ENCODE measurements at places on chromosomes 5 and 9.

GRCh38 chr9:138045541-138046490, 168.2 kb downstream of the CACNA1B start:
- DNase-seq, result no peak

DNA sequence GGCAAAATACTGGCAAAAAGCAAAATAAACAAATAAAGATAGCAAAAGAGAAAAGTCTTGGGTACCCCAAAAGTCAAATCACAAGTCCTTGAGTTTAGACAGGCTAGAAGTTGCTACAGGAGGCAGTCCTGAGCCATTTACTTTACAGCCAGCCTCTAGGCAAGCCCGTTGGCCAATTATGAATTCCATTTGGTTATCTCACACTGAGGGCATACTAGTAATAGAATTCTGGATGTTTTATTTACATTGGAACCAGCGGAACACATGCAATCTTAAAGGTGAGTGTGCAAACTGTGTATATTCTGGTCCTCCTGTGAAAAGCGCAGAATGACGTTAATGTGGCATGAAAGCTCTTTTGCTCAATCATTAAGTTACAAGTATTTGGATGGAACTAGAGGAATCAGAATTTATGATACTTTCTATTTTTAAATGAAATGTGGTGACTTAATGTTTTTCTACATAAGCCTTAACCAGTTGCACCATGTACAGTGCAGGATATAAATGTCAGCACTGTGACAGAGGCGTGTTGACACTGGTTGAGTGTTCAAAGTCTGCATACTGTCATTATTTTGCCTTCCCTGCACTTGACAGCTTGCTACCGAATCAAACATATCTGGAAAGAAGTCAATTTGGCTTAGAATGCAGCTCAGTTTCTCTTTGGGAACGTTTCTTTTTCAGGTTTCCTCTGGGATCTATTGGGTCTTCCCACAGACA, 7.9 kb downstream of the GDNF start:
- DNase-seq, result no peak

- no peak for DNase-seq
Measured at GRCh38 chr9:130535818-130536521, 43.4 kb upstream of the FUBP3 start.

- DNase-seq, result no peak
Measured at GRCh38 chr5:146368137-146368536, 29.5 kb downstream of the POU4F3 start.

DNA sequence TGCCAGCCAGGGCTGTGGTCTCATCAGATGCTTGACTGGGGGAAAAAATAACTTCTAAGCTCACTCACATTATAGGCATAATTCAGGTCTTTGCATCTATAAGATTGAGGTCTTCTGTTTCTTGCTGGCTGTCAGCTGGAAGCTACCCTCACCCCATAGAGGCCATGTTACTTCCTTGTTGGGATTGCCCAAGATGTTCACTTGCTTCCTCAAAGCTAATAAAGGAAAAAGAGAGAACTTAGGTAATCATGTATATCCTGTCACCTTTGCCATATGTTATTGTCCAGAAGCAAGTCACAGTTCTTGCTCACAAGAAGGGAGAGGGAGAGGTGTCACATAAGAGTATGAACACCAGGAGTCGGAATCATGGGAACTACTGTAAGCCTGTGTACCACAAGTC, 38.7 kb upstream of the ANKRD34B start:
- no peak for DNase-seq

DNA sequence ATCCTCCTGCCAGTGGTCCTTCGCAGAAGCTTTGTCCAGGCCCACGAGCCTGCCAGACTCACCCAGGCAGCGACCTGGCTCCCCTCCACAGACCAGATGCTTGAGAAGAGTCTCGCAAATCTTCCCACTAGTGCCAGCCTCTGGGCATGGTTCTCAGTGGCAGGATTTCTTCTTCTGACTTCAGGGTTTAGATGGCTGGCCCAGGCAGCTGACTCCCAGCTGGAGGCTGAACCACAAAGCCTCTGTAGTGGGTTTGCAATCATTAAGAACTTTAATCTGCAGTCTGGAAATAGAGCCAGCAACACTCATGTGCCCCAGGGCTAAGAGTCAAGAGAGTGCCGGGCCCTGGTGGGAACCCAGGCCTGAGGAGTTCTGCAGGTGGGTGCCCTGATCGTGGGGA, 90.6 kb upstream of the ICE1 start:
- no peak for DNase-seq

DNA sequence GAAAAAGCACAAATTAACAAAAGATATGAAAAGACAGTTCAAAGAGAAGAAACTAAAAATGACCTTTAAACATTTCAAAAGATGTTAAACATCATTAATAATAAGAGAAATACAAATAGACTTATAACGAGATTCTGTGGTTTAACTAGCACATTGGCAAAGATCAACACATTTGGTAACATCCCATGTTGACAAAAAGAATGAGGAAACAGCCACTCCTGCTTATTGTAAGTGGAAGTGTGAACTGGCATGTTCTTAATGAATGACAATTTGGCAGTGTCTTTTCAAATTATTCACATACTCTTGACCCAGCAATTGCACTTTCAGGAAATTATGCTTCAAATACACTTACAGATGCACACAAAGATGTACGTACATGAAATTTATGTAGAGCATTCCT, 176.3 kb downstream of the TLE1 start:
- DNase-seq, result no peak

DNA sequence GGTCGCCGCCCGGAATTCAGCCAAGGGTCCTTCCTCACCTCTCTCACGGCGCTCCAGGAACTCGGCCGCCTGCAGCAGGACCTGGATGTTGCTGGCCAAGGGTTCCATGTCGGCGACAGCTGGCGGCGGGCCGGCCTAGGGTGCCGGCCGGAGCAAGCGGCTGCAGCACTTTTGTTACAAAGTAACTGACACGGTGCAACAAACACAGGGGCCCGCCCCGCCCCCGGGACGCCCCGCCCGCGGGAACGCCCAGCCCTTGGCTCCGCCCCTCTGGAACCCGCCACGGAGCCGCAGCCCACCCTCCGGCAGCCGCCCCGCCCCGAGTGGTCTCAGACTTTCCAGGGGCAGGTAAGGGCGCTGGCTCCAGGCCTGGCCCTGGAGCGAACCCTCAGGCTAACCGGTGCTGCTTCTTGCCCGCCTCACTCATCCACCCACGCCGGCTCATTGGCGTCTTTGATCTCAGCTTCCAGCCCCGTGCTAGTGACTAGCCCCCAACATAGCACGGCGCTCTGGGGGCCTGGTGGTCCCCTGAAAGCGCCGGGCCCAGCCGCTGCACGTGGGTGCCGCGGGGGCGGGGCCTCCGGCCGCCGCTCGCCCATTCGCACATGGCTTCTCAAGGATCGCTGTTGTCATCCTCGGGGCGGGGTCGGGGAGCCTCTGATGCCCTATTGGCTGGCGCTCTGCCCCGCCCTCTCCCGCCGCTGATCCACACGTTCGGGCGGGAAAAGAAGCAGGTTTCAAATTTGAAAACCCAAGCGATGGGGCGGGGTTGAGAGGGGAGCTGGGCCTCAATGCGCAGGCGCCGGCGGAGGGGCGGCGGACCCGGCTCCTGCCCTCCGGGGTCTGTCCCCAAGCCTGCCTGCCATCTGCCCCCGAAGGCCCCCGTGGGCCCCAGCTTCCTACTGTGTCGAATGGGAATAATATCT, at the start of gene MXD3:
MXD3 (minus strand) TSS at position 176 of the 926 bp plus-strand sequence; CDS start at position 108, 68 bp downstream.
- peak; percentile 90 for DNase-seq

DNA sequence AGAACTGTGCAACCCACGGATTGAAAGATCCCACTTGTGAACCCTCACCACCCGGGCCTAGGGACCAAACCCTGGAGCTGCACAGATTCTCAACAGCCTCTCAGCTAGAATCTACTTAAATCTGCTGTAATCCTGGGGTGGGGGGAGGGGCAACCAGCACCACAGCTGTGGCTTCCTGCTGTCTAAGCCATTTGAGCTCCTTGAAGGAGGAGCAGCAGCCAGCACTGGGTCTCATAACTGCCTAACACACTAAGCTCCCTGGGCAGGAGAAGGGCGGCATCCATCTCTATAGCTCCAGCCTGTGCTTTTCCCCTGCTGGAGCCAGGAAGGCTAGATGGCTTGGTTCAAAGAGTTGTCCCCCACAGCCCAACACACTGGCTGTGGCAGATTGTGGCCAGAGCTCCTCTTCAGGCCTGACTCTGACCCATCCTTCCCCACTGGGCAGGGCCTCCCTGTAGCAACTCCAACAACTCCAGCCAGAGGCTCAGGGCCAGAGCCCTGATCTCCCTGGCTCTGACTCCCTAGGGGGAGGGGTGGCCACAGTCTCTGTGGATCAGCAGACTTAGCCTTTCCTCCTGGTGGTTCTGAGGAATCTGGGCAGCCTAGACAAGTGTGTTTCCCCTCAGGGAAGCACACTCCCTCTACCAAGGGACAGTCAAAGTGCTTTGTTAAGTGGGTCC, 72.0 kb upstream of the C9orf72 start:
- DNase-seq, result no peak

DNA sequence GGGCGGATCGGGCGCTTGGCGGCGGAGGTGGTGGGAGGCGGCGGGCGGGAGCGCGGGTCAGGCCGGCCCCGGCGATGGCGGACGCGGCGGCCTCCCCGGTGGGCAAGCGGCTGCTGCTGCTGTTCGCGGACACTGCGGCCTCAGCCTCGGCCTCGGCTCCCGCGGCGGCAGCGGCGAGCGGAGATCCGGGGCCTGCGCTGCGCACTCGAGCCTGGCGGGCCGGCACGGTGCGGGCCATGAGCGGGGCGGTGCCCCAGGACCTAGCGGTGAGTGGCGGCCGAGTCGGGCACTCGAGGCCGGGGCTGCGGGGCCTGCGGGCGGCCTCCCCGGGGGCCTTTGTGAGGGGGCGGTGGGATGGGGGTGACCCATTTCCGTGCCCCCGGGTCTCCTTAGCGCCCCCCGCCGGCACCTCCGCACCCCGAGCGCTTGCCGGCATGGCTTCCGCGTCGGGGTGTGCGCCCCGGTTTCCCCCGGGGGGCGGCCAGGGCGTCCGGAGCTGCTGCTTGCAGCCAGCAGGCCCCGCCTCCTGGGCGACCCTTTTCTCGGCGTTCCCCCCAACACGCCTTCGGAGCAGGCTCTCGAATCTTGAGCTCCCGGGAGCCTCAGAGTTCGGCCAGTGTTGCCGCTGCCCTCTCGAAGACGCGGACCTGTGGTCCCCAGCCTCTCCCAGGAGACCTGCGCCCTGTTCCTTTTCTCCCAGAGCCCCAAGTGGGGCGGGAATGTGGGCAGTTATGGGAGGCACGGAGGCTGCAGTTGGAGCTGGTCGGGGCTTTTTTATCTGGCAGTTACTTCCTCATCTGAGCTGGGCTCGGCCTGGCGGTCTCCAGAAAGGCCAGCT, 456 bp downstream of the KDM3B start:
- DNase-seq, result peak; percentile 61

- no peak for DNase-seq
Measured at GRCh38 chr9:93652604-93653592, 76.5 kb downstream of the PHF2 start.

- no peak for DNase-seq
Measured at GRCh38 chr5:122882831-122883230, 37.4 kb downstream of the SNX24 start.

DNA sequence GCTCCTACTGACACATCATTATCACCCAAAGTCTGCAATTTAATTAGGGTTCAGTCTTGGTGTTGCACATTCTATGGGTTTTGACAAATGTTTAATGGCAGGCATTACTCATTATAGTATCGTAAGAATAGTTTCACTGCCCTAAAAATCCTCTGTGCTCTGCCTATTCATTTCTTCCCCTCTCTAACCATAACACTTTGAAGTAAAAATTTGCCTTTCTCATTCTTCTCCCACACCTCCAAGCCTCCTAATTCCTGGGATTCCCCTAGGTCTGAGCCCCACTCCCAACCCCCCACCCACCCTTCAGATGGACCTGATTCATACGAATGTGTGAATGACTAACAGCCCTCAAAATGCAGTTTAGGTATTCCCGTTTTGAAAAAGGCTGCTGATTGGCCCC, 18.4 kb downstream of the ENC1 start:
- no peak for DNase-seq

DNA sequence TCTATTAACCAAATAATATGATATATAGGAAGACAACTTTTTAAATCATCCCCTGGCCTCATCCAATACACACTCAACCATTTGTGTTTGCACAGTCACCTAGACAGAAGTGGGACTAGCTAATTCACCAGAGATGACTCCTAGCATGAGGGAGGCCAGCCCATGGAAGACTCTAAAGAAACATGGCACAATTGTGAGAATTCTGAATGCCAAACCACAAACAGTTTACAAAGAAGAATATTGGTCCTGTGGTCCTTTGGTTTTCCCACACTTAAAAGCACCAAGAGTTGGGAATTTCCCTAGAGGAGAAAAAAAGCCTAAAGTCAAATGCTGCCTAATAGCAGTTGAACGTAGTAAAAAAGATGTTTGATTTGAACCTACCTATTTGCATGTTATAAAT, 609.9 kb downstream of the ACTL7B start:
- no peak for DNase-seq

- DNase-seq, result no peak
Measured at GRCh38 chr9:135471791-135472640, 7.6 kb upstream of the PPP1R26 start.

- DNase-seq, result no peak
Measured at GRCh38 chr5:115351356-115352195, 55.1 kb upstream of the CCDC112 start.

DNA sequence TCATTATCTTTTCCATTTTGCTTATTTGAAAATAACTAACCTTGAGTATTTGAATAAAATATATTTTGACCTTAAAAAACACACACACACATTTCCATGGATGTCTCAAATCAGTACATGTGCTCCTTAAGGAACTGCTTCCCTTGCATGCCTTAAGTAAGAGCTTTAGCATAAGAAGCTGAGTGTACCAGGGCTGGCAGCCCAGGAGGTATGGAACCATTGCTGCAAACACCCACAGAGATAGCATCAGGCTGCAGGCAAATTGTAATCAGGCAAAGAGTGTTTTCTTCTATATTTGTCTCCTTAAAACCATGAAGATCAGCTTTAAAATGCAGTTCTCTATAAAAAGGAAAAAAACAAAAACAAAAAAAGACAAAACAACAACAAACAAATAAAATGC, 160.6 kb downstream of the PLK2 start:
- DNase-seq, result no peak

DNA sequence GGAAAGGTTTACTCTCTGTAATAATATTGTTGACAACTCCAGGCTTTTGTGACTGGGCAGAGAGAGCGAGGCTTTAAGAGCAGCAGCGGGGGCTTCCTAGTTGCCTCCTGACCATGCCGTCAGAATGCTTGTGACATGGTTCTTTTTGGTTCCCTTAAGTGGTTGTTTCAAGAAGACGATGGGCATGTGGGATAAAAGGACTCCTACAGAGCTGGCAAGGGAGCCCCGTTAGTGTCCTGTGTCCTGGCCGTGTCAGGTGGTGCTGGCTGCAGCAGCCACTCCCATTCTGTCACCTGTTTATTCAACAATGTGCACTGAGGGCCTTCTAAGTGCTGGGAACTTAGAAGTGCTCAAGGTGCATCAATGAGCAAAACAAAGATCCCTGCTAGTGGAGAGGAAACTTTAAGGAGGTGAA, 19.7 kb downstream of the LCP2 start:
- no peak for DNase-seq

- no peak for DNase-seq
Measured at GRCh38 chr9:123368536-123369153, 12.6 kb downstream of the CRB2 start.
